T-helper 17 cell (primary cell): ENCODE measurements at places on chromosomes 2 and 18.

GRCh38 chr2:238950551-238950950, 102.7 kb downstream of the TWIST2 start:
- DNase-seq, result no peak

GRCh38 chr18:51273437-51273836, 76.0 kb upstream of the MEX3C start:
- DNase-seq, result no peak

DNA sequence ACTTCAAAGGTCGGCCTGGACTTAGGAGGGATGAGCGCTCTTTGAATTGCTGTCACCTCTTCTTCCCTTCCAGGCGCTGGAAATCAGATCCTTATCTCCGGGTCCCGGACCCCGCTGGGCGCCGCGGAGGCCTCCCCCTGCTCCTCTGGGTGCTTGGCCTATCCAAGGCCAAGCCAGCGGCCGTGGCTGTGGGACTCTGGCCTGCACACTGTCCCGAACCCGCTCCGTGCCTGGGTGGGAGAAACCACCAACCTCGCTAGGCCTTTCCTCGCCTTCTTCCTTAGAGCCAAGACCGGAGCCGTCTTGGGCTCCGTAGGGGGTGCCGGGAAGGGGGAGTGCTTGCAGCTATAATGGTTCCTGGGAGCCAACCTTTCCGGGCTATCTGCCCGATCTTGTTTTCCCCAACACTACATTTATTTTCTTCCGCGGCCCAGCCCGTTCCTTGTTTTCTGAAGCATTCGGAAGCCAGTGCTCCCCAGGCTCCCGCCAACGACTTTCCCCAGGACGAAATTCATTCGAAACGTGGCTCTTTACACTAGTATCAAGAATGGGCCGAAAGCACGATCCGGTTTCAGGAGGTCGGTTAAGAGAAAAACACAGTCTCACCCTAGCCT, 2.4 kb downstream of the OSR1 start:
- DNase-seq, result no peak

DNA sequence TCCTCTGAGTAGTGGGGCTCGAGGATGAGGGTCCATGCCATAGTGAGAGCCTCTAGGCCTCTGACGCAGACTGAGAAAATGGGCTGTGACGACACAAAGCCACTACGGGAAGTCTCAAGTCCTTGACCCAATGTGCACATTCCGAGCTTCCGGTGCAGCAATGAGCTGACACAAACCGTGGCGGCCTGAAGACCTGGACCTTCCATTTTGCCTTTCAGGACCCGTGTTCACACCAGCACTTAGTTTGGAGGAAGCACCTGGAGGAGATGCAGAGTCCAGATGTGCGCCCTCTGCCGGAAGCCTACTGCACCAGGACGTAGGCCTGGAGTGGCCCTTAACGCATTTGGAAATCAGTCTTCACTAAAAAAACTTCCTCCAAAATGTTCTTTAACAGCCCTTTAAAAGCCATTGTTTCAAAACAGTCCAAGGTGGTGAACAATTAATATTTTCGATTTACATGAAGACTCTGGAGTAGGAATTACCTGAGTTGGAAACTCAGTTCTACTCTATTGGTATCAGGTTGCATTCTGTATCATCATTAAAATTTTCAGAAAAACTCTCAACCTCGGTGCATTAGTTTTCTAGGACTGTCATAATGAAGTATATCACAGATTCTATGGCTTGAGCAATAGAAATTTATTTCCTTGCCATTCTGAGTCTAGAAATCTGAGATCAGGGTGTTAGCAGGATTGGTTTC, 33.9 kb downstream of the BMP10 start:
- DNase-seq, result peak; percentile 48

GRCh38 chr2:191114403-191114886, 36.3 kb downstream of the STAT4 start:
- DNase-seq, result no peak

- no peak for DNase-seq
Measured at GRCh38 chr2:18378020-18378653, 182.3 kb downstream of the RDH14 start.

GRCh38 chr2:164515030-164515429, 106.3 kb downstream of the GRB14 start:
- DNase-seq, result no peak

DNA sequence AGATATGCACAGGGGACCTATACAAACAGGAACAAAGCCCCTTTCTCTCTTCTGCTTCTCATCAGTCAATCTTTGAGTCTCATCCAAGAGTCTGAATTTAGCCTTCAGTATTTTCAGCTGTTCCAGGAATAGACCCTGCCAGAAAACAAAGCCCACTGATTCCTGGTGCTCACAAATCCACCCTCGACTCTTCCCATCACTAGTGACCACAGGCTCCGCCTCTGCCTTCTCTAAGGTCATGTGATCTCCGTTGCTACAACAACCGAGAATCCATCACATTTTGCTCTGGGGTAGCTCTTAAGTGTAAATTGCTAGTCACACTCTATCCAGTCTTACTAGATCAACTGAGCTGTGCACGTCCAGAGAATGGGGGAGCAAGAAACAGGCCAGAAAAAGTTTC, 46.4 kb upstream of the SPTBN1 start:
- DNase-seq, result no peak

GRCh38 chr2:238136820-238137537, 1.5 kb upstream of the KLHL30 start:
- no peak for DNase-seq

GRCh38 chr2:174612970-174613369, 15.4 kb upstream of the WIPF1 start:
- no peak for DNase-seq

DNA sequence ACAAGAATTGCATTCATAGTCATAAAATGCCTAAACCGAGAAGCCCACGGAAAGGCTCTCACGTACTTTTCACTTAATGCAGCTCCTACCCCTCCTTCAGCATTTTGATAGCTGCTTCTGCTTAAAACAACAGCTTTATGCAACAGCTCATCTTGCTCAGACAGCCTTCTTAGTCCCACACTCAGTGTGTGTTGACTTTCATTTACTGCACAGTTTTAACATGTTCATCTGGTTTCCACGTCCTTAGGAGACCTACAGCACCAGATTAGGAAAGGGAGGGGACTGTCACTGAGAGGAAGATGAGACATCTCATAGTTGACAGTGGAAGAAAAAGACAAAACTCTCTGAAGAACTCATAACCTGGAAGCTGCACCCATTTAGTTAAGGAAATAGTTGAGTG, 435.4 kb downstream of the SETBP1 start:
- DNase-seq, result no peak

DNA sequence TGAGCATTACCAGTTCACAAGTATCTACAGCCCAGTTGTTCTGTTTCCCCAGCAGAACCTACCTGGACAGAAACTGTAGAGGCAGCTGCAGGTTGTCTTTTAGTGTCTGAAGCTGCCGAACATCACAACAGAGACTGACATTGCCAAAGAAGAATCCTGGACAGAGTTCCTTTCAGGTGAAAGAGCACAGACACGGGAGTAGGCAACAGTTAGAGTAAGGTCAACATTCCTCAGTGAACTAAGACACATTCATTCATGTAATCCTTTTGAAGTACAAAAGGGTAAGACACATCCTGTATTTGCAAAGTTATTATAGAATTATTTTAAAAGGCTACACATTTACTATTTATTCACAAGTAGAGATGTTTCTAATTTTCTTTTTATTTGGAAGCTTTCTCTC, 14.3 kb downstream of the NPC1 start:
- DNase-seq, result no peak

GRCh38 chr18:36903215-36903928, 74.4 kb downstream of the KIAA1328 start:
- no peak for DNase-seq
